ENCODE measurements at places on chromosomes 7 and 10. TPM values are rescaled to one million over a fixed set of nuclear protein-coding genes. Genes with fewer than 3 reads are reported as not detected.

The TNS3 gene
- 124 TPM for total RNA-seq

The ITIH2 gene
- total RNA-seq: not detected

The PTN gene
- 0.33 TPM for total RNA-seq

The TAS2R41 gene
- total RNA-seq: not detected

The FAM25G gene
- total RNA-seq: 9.0 TPM

The GPR141 gene
- total RNA-seq: not detected

The SPDYE2 gene
- not detected for total RNA-seq

The SGPL1 gene
- 39.7 TPM for total RNA-seq

Measured in placental epithelial cell (primary cell).